ENCODE measurements at places on chromosomes 3 and 15.

DNA sequence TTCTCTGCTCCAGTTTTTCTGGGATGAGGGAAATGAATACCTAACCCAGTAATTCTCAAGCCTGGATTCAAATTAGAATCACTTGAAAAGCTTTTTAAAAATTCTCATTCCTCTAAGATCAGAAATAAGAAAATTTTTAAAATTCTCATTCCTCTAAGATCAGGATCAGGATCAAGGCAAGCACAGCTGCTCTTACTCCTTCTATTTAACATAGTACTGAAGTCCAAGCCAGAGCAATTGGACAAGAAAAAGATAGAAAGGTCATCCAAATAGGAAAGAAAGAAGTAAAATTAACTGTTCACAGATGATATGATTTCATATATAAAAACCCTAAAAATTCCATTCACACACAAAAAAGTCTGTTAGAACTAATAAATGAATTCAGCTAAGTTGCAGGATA, 24.2 kb upstream of the CLRN1 start:
- no peak for DNase-seq

- DNase-seq: no peak
Observed at GRCh38 chr3:131142580-131142979, 115.9 kb downstream of the NEK11 start.

- DNase-seq: peak; percentile 60
Observed at GRCh38 chr3:47225310-47225906, 57.2 kb downstream of the KIF9 start.

DNA sequence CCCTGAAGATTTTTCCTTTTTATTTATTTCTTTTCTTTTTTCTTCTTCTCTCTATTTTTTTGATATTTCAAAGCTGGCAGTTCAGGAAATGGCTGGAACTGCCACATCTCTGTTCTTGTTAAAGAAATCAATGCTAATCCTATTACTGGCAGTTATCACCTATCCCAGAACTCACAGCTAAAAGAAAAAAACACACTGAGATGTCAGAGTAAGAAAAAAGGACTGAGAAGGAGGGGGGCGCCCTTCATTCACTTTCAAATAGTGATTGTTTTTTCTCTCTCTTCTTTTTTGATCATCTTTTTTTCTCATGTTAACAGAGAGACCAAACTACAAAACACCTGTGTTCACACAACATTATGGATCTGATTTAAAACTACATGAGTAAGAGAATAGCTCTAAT, 337.1 kb downstream of the IL20RB start:
- no peak for DNase-seq

GRCh38 chr3:18035641-18036449, 293.4 kb upstream of the TBC1D5 start:
- DNase-seq: no peak

DNA sequence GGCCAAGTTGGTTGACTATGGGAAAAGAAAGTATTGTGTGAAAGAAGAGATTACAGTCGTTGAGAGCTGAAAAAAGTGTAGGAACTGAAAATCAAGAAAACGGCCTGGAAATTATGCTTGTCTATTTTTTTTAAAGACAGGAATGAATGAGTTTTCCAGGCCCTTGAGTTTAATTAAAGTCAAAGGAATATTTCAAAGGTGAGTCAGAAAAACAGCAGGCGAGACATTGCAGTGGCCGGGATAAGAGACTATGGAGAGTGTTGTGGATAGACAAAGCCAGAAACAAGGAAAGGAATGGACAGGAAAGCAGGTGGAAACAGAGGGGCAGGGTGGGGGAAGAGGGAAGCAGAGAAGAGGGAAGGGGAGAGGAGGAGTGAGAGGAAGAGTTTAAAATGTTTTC, 275.1 kb upstream of the LRTM1 start:
- DNase-seq: peak; percentile 52

DNA sequence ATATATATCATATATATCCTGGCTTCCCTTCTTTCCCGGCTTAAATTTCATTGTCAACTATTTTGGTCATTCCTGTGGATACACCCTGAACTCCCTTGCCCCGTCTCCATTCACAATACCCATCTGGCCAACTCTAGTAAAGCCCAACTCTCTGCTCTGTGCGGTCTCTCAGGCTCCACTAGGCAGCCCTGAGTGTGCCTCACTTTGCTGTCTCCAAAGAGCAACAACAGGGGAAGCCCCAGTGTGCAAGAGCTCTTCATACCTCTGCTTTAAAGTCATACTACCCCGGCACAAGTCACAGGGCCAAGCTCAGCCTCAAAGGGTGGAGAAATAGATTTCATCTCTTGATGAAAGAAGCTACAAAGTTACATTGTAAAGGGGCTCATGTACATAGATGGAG, 18.9 kb upstream of the FEM1B start:
- peak; percentile 14 for DNase-seq

DNA sequence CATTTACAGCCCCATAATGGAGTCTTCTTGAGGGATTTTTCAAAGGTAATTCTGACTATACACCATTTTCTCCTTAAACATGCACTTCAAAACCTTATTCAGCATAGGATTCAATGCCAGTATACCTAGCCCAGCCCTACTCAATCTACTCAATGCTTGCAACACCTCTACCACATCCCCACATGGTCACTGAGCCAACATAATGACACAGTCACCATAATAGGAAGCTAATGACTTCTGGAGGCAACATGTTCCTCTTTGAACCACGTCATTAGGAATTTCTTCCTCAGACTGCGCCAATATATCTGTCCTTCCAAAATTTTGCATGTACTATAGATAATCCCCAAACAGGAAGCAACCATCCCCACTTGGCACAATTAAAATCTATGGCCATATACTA, 153.9 kb upstream of the SETMAR start:
- DNase-seq: no peak

GRCh38 chr3:169813278-169813677, 574 bp upstream of the LRRC34 start:
- DNase-seq: no peak

DNA sequence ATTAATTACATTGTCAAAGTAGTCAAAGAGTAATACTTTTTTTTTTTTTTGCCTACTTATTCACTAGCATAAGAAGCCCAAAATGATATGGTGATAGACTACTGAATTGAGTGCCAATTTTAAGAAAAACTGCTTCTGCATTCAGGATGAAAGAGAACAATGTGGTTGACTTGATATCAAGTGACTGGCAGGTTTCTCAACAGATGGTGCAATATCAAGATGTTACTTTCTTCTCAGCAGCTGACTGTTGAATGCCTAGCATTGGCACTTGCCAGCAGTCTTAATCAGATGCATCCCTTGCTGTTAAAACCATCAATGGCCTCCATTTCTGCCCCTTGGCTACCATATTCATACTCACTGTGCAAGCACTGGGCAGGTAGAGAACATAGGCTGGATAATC, 863.2 kb downstream of the GBE1 start:
- DNase-seq: no peak

- DNase-seq: no peak
Observed at GRCh38 chr3:26118165-26118564, 328.3 kb downstream of the OXSM start.

GRCh38 chr15:63288778-63289378, 11.5 kb downstream of the APH1B start:
- peak; percentile 67 for DNase-seq

- peak; percentile 11 for DNase-seq
Observed at GRCh38 chr3:137768361-137769321, 4.5 kb downstream of the SOX14 start.

GRCh38 chr3:18127174-18127858, 297.8 kb downstream of the SATB1 start:
- no peak for DNase-seq

GRCh38 chr3:126339466-126339865, 17.7 kb downstream of the KLF15 start:
- DNase-seq: no peak

DNA sequence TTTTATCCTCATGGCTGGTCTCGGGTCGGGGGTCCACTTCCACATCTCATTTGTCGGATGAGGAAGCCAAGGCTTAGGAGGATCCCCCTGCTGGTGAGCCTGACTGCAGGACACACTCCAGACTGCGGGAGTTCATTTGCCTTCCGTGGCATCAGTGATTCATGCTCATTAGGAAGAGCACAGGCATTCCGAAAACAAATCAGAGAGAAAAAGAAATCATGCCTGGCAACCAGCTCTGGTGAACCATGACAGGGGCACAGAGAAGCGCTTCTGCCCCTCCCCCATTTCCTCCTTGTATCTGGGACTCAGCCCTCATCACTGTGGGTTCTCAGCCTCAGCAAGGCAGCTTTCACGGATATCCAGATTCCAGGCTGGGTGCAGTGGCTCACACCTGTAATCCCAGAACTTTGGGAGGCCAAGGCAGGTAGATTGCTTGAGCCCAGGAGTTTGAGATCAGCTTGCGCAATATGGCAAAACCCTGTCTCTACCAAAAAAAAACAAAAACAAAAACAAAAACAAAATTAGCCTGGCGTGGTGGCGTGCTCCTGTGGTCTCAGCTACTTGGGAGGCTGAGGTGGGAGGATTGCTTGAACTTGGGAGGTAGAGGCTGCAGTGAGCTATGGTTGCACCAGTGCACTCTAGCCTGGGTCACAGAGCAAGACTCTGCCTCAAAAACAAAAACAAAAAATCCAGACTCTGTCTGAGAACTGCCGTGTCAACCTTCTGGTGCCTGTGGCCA, 28.4 kb downstream of the IRAK2 start:
- DNase-seq: peak; percentile 84

DNA sequence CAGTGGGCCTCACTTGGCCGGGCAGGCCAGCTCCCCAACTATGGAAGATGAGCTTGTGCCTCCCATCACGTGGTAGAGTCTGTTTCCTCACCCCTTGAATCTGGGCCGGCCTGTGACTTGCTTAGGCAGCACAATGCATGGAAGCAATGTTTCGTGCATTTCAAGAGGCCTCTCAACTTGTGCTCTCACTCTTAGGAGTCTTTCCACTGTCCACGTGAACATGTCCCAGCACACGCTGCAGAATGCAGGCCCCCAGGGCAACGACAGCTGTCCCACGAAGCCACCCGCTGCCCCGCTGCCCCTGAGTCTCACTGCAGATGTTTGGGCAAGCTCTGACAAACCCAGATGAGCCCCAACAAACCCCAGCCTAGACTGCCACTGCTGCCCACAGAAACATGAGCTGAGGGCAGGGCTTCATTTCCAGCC, 27.2 kb upstream of the SLC41A3 start:
- no peak for DNase-seq

DNA sequence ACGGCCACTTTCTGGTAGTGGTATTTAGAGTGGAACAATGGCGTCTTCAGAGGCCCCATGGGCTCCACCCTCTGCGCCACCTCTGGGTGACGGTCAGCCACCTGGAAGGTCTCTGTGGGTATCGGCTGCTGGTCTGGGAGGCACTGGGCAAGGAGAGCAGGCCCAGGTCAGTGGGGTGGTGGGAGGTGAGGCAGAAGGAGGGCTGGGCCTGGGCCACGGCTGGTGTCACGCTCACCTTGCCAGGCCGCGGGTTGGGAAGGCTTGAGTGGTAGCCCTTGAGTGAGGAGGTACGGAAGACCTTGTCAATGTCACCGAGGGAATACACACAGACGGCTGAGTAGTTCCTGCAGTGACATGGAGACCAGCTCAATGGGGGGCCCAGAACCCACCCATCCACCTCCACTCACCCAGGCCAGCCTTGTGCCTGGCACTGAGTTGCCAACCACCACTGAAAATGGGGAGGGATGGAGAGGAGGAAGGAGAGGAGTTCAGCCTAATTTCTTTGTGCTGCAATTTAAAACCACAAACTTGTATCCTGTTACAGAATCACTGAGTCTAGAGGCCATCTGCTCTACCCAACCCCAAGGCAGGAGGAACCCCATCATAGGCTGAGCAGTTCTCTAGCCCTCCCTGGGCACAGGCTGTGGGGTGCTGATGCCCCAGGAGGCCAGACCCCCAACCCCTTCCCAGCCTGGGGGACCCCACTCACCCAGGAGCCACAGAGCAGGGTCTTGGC, 19.0 kb downstream of the SEMA7A start:
- DNase-seq: no peak

- no peak for DNase-seq
Observed at GRCh38 chr3:190941694-190942260, 79.3 kb upstream of the GMNC start.

GRCh38 chr3:7793786-7794185, 707.8 kb upstream of the LMCD1 start:
- DNase-seq: no peak

DNA sequence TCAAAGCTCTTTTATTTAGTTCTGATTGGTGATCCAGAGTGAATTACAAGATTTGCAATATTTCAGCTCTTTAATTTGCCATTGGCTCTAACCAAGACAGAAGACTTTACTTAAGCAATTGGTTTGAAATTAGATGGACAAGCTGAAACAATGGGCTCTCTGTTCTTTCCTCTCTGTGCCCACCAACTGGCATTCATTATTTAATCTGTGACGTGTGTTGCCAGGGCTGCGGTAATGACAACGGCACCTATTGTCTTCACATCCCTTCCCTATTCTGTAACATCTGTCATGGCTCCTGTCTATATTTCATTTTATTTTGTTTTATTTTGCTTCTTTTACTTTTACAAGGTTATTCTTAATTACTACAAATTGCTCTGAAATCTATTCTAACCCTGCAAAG, 33.9 kb downstream of the PLD1 start:
- DNase-seq: no peak

DNA sequence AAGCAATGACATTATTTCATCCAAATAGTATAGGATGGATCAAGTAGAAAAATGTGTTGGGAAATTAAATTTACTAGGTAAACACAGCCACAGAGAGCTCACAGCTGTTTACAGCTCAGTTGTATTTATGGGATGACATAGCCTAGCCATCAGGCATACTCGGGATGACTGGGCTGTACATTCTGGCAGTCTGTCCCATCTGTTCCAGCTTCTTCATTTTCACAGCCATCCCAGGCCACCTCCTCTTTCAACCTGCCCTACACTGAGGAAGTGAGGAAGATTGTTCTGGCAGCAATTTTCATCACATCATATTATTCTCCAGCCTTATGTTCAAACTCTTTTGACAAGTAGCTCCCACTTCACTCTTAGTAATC, 98.4 kb upstream of the PFN2 start:
- DNase-seq: no peak

DNA sequence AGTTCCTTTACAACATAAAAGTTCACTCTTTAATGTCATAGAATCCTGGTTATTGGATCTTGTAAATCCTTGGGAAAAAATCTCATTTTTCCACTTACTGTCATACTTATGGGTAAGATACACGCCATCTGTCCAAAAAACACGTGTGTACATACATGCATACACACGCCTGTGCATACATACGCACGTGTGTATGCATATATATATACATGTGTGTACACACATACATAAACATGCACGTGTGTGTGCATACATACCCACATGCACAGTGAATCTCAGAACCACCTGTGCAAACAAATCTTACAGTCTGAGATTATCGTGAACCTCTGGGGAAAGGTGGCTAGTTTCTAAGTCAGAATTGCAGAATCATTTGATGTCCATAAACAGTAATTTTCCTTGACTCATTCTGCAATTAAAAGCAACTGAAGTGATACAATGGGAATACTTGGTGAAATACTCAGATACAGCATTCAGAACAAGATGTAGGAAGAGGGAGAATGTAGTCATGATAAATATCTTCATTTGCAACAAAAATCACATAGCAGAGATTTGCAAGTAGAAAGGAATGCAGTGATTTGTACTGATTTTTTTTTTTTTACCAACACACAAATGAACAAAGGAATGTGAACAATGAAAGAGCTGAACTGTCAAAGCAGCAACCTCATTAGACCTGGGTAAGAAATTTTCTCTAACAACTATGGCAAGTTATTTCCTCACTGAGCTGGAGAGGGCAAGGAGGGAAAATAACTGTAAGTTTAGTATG, 160.6 kb upstream of the POU1F1 start:
- peak; percentile 31 for DNase-seq

GRCh38 chr3:24679429-24679828, 184.8 kb upstream of the THRB start:
- no peak for DNase-seq

GRCh38 chr15:40964006-40964405, 10.7 kb downstream of the CHAC1 start:
- DNase-seq: no peak

- DNase-seq: no peak
Observed at GRCh38 chr15:89707577-89707976, 17.0 kb downstream of the WDR93 start.
